Sciatic nerve (tissue), 2 donors: ENCODE measurements at places on chromosomes 7 and 10. TPM values are rescaled to one million over a fixed set of nuclear protein-coding genes. Genes with fewer than 3 reads are reported as not detected.

DNA sequence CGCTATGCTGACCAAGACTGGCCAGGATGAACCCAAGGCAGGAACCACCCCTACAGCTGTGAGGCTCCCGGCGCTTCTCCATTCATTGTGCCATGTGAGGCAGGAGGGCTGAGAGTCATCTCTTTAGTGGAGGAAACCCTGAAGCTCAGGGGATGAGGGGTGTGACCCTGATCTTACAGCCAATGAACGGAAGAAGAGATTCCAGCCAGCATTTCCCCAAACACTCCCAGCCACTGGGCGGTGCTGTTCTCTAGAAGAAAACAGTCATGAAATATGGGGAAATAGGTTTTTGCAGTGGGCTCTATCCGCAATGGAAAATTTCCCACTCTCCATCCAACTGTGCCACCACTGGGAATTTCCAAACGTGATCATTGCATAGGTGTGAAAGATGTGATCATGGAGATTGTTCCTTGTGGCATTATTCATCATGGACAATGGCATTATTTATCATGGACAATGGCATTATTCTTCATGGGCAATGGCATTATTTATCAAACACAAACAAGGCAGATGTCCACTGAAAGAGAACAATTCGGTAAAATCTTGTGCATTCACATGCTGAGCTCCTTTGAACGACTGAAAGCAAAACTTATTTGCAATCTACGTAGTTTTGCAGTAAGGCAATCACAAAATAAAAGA, 14.0 kb upstream of the SLC18A2 start:
- DNase-seq, result no peak

- DNase-seq, result no peak
Measured at GRCh38 chr7:11638011-11638774, 193.8 kb downstream of the THSD7A start.

DNA sequence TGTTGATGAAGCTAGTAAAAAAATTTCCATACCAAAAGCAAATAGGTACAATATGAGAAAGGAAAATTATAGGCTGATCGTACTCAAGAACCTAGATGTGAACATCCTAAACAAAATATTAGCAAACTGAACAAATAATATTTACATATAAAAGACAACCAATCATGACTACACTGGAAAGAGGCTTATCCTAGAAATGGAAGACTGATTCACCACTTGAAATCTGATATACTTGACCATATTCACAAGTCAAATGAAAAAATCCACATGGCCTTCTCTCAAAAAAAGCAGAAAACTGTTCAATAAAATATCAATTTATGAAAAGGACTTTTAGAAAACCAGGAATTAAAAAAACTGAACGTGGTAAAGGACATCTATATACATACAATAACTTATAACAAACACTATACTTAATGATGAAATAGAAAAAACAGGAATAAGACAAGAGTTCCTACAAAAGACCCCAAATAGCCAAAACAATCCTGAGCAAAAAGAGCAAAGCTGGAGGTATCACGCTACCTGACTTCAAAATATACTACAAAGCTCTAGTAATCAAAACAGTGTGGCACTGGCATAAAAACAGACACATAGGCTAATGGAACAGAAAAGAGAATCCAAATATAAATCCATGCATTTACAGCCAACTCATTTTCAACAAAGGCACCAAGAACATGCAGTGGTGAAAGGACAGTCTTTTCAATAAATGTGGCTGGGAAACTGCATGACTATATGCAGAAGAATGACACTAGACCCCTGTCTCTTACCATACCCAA, 29.2 kb upstream of the FAM180A start:
- no peak for DNase-seq

GRCh38 chr10:57624856-57625592, 642.7 kb downstream of the IPMK start:
- no peak for DNase-seq

GRCh38 chr10:86757113-86757972, 924 bp downstream of the BMPR1A start:
- peak; percentile 69 for DNase-seq

- DNase-seq, result no peak
Measured at GRCh38 chr7:88548399-88548798, 211.1 kb upstream of the ZNF804B start.

DNA sequence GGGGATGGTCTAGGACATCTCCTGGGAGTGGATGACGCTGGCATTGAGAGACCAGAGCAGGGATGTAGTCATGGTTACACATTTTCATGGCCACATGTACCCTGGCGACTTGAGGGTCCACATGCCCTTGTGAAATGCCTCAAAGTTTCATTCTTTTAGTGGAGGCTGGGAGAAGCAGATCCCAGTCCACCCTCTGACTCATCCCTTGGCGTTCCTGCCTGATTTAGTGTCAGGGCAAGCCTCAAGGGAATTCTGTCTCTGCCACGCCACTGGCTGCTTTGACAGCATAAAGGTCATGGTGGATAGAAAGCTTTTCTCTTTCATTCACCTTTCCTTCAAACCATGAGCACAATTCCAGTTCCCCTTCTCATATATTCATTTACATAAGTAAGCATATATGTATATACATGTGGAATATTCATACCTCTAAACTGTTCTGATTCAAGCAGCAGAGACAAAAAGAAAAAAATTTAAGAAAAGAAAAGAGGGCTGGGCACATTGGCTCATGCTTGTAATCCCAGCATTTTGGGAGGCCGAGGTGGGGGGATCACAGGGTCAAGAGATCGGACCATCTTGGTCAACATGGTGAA, 21.8 kb upstream of the KIF5B start:
- DNase-seq, result no peak

GRCh38 chr10:5530412-5530806, 5.6 kb downstream of the CALML3 start:
- DNase-seq, result no peak

GRCh38 chr7:127754457-127754856, 102.5 kb downstream of the SND1 start:
- DNase-seq, result no peak

DNA sequence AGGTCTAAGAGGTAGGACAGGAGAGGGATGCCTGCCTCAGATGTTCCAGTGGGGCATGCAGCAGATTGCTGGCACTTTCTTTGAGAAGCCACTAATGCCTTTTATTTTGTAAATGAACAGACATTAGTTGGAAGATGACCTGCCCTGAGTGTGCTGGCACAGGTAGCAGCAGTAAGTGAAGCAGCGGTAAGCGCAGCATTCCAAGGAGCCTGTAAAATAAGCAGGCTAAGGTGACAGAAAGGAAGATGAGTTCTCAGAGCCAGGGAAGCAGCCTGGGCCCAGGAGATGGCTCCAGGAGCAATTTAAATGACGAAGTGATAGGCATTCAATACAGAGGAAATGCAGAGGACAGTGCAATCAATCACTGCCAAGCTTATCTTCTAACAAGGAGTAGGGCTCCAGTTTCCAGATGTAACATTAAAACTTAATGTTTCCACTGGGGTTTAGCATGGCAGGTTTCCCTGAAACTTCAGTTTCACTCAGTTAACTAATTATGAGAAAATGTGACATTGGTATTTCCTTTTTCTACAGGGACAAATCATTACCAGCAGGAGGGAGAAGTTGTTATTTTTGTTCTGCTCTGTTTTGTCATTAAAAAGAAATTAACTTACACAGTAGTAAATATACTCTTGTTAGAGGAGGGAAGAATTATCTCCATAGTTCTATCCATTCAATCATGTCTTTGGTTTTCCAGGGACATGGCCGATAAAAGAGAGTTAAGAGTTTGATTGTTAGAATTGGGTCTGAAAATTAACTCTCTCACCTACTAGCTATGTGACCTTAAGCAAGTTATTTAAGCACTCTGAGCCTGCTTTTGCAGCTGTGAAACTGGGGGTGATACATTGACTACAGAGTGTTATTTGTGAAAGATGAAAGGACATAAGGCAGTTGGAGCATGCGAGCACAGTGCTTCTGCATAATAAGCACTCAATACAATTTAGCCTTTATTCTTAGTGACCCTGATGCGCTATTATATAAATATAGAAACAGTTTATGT, 96.6 kb upstream of the PTN start:
- DNase-seq, result no peak

GRCh38 chr10:47258921-47259320, 41.1 kb upstream of the GDF10 start:
- no peak for DNase-seq

DNA sequence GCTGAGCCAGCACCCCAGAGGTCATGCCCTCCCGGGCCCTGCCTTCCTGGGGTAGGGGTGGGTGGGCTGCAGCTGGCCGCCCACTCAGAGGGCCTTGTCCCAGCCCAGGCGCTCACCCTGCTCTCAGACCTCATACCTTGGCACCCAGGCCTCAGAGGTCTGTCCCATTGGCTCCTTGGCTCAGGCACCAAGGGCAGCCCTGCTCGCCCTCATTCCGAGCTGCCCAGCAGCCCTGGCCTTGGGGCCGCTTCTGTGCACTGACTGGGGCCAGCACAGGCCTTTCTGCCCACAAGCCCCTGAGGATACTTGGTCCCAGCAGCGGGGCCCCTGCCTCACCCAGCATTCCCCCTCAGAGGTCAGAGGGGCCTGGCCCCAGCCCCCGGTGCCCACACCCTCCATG, 34.3 kb downstream of the YKT6 start:
- no peak for DNase-seq

- no peak for DNase-seq
Measured at GRCh38 chr7:47932016-47932415, 16.2 kb downstream of the PKD1L1 start.

DNA sequence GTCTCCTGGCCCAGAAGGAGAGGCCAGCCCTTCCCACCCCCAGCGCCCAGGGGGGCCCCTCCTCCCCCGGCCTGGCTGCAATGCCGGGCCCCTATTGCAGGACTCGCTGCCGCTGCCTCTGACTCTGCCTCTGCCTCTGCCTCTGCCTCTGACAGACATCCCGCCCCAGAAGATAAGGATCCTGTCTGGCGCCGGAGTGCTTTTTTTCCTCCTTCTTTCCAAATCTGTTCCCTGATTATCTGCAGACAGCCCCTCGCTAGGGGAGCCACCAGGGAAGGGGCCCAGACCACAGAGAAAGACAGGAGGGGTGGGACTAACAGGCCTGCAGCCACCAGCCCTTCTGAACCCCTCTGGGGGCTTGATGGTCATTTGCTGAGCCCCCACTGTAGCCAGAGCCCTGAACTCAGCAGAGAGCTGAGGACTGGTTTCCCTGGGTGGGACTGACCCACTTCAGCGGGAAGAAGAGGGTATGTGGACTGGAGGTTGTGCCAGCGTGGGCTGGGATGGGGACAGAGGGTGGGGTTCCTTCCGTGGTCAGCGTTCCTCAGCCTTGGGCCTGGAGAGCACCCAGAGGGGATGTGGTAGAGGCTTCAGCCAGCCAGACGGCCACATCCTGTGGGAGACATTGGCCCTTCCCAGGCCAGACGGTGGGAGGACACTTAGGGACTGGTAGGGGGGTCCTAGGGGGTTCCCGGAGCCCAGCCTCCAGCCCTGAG, 22.8 kb downstream of the UNC5B start:
- no peak for DNase-seq

GRCh38 chr7:156080596-156080995, 268.3 kb upstream of the SHH start:
- DNase-seq, result no peak

DNA sequence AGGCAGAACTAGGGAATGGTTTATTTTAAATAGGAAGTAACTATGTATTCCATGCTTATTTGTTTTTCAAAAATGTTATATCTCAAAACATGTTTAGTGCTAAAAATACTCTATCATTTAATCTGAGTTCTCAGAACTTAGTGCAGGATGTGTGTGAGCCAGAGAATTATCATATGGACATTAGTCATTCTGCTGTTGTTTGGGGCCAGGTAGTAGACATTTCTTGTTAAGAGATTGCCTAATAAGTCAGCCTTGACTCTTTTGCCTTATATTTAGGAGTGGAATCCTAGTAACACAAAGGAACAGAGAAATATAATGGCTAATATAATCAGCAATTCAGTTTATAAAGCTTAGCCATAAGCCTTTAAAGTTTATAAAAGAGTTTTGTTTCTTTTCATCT, 149.8 kb downstream of the CCSER2 start:
- DNase-seq, result no peak

DNA sequence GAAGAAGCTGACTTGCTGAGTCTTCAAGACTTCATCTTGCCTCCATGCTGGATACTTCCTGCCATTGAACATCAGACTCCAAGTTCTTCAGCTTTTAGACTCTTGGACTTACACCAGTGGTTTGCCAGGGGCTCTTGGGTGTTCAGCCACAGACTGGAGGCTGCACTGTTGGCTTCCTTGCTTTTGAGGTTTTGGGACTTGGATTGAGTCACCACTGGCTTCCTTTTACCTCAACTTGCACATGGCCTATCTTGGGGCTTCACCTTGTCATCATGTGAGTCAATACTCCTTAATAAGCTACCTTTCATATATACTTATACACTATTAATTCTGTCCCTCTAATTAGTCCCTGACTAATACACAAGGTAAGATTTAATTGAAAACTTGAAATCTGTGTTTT, 361.7 kb upstream of the SEMA3C start:
- no peak for DNase-seq

GRCh38 chr10:93435621-93436397, 46.3 kb downstream of the MYOF start:
- DNase-seq, result no peak

DNA sequence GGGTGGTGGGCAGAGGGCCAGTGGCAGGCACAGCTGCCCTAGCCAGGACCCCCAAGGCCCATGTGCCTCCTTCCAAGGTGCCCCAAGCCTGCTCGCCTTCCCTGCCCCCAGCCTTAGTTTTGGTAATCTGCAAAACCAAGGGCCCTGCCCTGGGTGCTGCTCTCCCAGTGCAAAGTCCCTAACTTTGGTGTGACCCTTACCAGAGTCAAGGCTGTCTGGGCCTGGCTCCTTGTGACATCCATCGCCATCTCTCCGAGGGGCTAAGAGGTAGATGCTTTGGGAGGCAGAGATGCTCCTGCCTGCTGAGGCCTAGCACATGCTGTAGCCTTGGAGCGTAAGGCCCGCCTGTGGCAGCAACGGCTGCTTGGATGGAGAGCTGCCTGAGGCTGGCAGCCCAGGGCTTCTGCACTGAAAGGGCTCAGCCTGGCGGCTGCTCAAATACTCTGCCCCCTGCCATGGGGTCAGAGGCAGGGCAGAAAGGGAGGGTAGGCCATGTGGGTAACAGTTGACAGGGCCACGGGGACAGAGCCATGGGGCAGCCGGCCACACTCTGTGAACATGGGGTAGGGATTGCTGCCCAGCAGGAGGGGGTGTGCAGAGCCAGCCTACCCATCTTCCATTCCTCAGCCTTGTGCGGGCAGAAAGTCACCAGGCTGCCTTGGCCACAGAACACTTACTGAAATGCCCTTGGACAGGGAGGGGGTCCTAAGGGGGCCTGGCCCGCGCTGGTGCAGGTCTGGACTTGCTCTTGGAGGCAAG, 17.9 kb upstream of the MYL7 start:
- DNase-seq, result peak; percentile 49

The PIP4K2A gene
- 64.2 TPM for total RNA-seq

The EPO gene
- not detected for total RNA-seq

The TMEM213 gene
- total RNA-seq, result not detected

The TBATA gene
- not detected for total RNA-seq

The BMPR1A gene
- total RNA-seq, result 76.0 TPM

The PPP1R3C gene
- total RNA-seq, result 10.9 TPM

The IDI2 gene
- total RNA-seq, result not detected

The MSMB gene
- total RNA-seq, result not detected

The CFAP69 gene
- total RNA-seq, result 36.1 TPM

The PHKG1 gene
- total RNA-seq, result 2.7 TPM

The C10orf143 gene
- total RNA-seq, result 4.8 TPM

The DNAJC9 gene
- total RNA-seq, result 13.1 TPM

The SNCG gene
- 132 TPM for total RNA-seq

The CCL26 gene
- total RNA-seq, result 4.3 TPM
